ENCODE measurements at places on chromosomes 6 and 20.
A peak's percentile ranks its signal among the peaks of the same experiment; 100 is the strongest.

DNA sequence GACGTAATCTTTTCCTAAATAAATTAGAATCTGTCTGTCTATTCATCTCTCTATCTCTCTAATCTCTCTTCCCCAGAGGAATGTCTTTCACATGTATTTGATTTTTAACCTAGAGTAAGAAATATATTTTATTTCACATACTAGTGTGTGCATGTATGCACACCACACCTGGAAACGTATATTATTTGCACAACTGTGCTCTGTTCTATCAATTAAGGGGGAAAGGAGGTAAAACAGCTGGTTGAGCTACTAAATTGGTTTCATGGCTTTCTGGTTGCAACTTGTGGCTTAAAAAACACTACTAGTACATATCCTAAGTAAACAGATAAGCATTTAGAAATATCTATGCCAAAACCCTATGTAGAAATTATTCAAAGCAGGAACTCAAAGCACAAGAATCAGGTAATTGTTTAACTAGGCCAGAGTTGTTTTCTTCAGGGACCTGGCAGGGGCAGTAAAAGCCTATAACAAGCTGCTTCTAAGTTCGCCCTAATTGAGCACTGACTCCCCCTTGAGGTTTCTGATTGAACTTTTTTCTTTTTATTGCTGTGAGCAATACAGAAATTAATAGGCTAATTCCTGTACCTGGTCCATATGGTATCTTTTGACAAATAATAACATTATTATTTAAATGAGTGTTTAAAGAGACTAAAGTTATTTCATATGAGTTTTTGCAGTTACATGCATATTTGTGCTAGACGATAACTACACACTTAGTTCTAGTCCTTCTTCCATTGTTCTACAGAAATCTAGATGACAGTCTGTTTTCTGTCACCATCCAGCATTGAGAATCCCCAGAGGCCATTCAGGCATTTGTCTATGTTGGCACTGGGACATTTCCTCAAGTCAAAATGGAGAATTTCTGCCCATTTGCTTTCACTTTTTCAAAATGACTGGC lies 88.6 kb downstream of the MCHR2 start:
- DNase-seq: peak; percentile 42

- peak; percentile 83 for DNase-seq
Measured at GRCh38 chr6:106746652-106747051, 117.3 kb downstream of the QRSL1 start.

DNA sequence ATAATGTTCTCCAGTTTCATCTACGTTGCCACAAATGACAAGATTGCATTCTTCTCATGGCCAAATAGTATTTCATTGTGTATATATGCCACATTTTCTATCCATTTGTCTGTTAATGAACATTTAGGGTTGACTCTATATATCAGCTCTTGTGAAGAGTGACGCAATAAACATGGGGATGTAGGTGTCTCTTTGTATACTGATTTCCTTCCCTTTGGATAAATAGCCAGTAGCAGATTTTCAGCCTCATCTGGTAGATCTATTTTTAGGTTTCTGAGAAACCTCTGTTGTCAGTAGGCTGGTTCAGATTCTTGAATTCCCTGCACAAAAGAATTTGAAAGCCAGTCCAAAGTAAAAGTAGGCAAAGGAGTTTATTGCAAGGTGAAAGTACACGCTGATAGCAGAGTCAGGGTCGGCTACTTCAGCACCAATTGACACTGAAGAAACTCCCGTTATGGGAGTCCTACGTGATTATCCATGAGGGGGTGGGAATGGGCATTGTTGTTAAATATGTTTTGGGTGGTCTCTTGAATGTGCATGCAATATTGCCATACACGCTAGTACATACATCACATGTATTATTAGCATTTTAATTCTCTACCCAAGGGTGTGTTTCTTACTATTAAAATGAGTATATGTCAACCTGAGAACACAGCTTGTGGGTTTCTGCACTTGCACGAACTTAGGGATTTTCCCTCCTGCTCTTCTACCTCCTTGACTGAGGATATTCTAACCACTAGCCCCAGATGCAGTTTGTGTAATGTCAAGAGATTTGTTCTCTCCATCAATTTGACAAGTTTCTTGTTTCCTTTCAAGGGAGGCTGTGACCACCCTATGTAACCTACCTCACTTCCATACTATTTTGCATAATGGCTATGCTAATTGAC lies 14.4 kb upstream of the SLC17A2 start:
- no peak for DNase-seq

DNA sequence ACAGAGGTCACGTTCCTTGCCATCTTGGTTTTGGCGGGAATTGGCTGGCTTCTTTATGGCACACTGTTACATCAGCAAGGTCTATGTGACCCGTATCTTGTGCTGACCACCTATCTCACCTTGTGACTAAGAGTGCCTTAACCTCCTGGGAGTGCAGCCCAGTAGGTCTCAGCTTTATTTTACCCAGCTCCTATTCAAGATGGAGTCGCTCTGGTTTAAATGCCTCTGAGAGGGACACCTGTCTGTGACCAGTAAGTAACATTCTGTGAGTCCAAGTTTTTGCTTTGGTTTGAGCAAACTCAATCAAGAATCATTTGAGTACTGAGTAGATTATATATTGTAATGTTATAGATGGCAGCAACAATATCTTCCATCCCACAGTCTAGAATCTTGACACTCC lies 85.0 kb downstream of the BMP2 start:
- DNase-seq: no peak

DNA sequence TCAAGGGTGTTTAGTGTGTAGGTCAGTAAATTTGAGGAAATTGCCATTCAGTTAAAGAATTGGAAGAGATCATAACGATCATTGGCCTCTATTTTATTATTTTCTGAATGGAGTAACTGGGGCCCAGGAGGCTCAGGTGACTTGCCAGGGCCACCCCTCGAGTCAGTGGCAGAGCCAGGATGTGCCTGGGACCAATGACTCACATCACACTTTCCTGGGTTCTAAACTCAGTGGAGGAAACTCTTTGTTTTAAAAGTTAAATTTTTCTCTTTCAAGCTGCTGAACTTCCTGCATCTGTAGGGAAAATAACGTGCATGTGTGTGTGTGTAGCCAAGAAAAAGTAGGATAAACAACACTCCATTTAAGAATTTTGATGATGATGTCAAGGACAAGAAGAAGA lies 135.5 kb downstream of the MYLK4 start:
- no peak for DNase-seq

All from fibroblast of pulmonary artery (primary cell).